ENCODE measurements at places on chromosomes 6 and 20. TPM values are rescaled to one million over a fixed set of nuclear protein-coding genes. Genes with fewer than 3 reads are reported as not detected.

The TASP1 gene
- 8.3 TPM for total RNA-seq

The BMP7 gene
- total RNA-seq, result 59.8 TPM

The HDGFL1 gene
- total RNA-seq, result not detected

The B4GALT5 gene
- total RNA-seq, result 26.3 TPM

GRCh38 chr6:129440691-129441090 is 269.3 kb downstream of the ARHGAP18 start:
- no peak for DNase-seq

DNA sequence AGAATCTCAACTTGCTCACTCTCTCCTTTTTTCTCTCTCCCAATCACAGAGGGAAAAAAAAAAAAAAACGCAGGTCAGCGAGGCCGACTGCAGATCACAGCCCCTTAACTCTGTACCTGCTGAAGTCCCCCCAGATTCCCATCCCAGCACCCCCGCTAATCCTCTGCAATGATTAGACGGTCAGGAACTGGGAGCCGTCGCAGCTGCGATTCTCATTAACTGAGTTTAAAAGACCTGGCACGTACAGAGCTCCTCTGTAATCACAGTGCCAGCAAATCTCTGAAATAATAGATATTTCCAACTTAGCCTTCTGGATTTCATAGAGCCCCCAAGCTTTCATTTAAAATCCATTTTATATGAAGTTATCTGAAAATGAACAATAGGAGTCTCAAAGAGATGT is 84.4 kb downstream of the ANKRD60 start:
- no peak for DNase-seq

GRCh38 chr6:2429460-2429859 is 184.1 kb upstream of the GMDS start:
- DNase-seq, result no peak

DNA sequence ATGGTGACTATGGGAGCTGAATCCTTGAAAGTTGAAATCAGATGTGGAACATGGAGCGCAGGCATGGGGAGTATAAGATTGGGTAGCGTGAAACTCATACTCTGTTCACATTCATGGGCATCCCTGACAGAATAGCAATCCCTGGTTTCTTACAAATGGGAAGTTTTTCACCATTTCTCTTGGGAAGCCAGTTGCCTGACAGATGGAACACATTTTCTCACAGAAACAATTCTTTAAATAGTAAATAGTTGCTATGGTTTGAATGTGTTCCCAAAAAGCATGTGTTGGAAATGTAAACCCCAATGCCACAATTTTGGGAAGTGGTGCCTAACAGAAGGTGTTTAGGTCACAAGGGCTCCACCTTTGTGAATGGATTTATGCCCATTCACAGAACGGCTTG is 262.8 kb upstream of the HS3ST5 start:
- DNase-seq, result no peak

DNA sequence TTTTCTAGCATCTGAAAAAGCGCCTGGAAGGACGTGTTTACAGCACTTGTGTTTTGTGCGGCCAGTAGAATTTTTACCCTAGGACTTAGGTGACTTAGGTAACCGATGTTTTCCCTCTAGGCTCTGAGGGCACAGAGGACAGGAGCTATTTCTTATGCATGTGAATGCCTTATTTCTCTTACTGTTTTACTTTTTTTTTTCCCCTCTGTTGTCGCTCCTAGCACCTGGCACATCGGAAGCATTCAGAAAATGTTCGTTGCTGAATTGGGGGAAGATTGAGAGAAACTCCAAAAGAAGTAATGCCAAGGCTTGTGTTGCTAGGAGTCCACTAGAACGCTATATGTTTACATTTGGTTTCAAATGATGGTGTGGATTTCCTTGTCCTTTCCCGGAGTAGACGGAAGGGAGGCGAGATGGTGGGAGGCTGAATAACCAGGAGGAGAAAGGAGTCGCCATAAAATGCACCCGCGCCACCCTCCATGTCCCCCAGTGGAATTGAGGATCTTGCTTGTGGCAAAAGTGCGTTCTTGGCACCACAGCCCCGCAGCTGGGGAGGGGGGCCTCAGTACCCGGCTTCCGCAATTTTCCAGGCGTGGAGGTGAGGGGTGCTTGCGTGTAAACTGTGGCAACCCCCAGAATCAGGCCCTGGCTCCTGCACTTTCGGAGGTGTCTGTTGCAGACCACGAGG is 6.9 kb downstream of the OLIG3 start:
- no peak for DNase-seq

DNA sequence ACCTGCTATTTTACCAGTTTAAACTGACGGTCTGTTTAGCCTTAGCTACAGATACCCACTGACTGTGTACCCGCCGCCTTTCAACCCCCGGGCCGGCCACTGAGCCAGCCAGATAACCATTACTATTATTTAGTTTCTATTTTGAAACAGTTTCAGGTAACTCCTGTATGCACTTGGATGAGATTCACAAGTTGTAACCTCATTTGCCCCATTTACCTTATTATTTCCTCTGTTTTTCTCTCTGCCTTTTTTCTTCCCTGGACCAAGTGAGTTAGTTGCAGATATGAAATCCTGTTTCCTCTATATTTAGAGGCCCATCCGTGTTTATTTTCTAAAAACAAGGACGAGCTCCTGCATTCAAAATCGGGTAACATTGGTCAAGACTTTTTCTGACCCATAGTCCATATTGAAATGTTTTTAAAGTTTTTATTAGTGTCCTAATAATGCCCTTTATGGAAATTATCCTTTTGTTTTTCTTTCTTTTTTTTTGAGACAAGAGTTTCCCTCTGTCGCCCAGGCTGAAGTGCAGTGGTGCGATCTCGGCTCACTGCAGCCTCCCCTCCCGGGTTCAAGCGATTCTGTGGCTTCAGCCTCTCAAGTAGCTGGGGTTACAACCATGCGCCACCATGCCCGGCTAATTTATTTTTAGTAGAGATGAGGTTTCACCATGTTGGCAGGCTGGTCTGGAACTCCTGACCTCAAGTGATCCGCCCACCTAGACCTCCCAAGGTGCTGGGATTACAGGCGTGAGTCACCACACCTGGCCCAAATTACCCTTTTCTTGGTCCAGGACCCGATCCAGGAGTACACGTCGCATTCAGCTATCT is 767 bp downstream of the AP5S1 start:
- no peak for DNase-seq

GRCh38 chr6:42616716-42617115 is 52.9 kb downstream of the UBR2 start:
- no peak for DNase-seq

DNA sequence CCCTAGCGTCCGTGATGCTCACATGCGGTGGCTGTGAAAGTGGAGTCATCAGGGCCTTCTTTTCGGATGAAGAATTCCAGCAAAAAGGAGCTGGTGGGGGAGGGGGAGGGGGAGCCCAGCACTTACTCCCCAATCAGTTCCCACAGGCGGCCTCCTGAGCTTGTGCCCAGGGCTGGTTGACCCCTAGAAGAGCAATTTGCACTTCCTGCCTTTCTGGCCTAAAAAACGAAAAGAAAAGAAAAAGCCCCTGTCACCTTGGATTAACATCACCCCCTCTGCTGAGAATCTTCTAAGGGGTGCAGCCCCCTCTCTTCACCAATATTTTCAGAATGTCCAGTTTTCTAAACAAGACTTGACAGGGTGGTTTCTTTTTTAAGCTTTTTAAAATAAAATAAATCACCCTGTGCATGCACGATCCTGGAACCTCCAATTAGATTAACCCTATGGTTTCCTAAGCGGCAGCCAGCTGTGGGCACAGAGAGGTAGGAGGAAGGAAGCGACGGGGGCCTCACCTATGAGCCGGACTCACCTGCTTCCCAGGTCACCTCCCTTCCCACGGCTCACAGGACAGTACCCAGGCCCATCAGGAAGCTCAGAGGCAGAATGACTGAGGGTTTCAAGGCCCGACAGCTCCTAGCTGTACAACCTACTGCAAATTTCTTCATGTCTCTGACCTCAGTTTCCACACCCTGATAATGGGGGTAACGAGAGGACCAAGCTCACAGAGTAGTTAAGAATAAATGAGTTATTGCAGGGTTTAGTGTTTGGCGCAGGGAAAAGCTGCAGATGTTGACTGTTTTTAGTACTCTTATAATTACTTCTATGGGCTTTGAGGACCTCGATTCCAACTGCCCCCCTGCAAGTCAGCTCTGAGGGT is 10.5 kb upstream of the TGM2 start:
- no peak for DNase-seq
